Stimulated activated CD4-positive, alpha-beta T cell treated with anti-CD3 and anti-CD28 coated beads, Interleukin-2, amount 100 ng/mL, for 4 hours (primary cell): ENCODE measurements at places on chromosomes 6 and 20.

GRCh38 chr6:46217671-46218131, 46.9 kb upstream of the ENPP5 start:
- DNase-seq, result no peak

DNA sequence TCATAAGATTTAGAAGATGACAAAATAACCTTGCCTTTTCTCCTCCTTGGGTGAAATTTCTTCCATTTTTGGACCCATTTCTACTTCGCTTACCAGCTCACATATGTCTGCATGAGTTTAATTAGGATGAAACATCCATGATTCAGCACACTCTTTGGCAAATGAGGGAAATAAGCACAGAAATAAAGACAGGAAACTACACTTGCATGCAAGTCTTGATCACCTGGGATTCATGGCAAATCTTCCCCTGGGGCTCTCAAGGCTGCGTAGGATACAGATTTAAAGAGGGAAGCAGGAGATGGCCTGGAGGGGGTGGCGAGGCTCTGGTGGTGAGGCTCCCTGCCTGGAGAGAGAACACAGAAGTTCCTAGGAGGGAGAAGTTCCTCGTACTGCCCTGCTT, 147.8 kb downstream of the EDN3 start:
- no peak for DNase-seq

GRCh38 chr20:58039274-58040092, 189.0 kb downstream of the ANKRD60 start:
- DNase-seq, result no peak

DNA sequence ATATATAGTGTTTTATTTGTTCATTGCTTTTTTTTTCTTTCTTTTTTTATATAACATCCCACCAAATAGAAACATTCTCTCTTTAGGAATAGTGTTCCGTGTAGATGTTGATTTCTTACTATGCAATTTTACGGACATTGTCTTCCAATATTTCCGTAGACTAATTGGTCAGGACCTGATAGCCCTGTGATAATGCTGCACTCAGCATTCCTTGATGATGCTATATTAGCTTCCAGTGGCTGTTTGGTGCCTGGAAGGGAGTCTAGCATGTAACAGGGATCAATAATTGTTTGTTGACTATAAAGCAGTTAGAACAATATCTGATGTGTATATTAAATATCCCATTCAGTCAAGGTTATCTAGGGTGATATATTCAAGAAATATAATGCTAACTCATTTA, 6.7 kb upstream of the OR2W1 start:
- DNase-seq, result no peak

GRCh38 chr6:11685481-11686093, 93.0 kb downstream of the ADTRP start:
- DNase-seq, result no peak
